ENCODE measurements at places on chromosomes 16 and 17. TPM values are rescaled to one million over a fixed set of nuclear protein-coding genes. Genes with fewer than 3 reads are reported as not detected.

Gene KRTAP3-1
- total RNA-seq: not detected

Gene RPTOR
- total RNA-seq: 18.1 TPM

Gene SYNGR2
- total RNA-seq: 16.7 TPM

Gene SRCAP
- total RNA-seq: 15.2 TPM

Gene MAF
- total RNA-seq: 118 TPM

Gene SLC6A2
- total RNA-seq: 0.89 TPM

Gene ZNF768
- 11.2 TPM for total RNA-seq

Gene TNFRSF17
- total RNA-seq: 0.20 TPM

Gene AANAT
- 0.28 TPM for total RNA-seq

Gene MSLN
- total RNA-seq: 0.40 TPM

Gene ADGRG1
- 40.9 TPM for total RNA-seq

Gene DOK4
- total RNA-seq: 23.0 TPM

Gene MMP28
- 18.5 TPM for total RNA-seq

Gene SLFN14
- 0.50 TPM for total RNA-seq

Gene PRR35
- not detected for total RNA-seq

Gene POLG2
- 13.2 TPM for total RNA-seq

Gene UNC13D
- total RNA-seq: 4.0 TPM

Gene SMIM36
- total RNA-seq: not detected

Gene MRPL10
- 30.0 TPM for total RNA-seq

Gene OR3A2
- total RNA-seq: 0.66 TPM
